ENCODE measurements at places on chromosomes 3 and 15. TPM values are rescaled to one million over a fixed set of nuclear protein-coding genes. Genes with fewer than 3 reads are reported as not detected.

DNA sequence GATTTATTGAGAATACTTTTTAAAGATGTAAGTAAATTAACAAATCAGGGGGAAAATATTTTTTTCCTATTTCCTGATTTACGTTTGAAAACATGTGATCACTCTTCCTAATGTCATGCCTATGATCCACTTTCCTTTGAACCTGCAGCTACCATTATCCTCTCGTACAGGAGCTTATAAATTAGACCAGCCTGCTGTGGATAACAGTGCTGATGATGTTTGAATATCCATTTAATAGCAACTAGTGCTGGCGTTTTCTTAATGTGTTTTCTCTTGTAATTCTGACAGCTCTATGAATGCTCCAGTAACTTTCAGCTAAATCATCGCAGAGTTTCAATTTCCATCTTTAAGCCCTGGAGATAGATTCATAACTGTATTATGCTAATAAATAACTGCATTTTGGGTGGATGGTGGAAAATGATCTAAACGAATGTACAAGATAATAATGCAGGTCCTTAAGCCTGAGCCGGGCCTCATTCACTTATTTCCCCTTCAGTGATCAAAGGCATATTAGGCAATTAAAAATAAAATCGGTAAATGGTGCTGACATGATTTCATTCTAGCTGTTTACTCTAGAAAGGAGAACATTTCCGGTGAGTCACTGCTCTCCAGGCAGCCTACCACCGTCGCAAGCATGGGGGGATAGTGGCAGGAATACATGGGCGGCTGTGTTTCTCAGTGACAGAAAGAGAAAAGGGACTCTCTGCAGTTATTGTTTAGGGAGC lies 58.5 kb upstream of the SLC24A5 start:
- H3K36me3 ChIP-seq: no peaks in the 10 kb centered on the region
- no peak overlapping the region for H3K27ac ChIP-seq
- DNase-seq: no peak

DNA sequence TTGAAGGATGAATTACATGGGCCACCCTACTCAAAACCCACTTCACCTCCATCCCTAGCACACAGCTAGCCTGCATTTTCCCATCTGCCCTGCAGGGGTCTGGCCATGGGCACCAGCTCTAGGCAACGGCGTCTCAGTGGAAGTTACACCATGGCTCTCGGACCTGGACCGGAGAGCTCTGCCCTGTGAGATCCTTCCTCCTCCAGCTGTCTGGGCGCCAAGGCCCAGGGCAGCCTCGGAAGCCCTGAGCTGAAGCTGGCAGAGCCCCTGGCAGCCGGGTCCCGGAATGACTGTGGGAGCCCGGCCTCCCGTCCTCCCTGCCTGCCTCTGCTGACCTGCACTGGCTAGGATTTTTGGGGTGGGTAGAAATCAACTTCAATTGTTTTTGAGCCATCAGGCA lies 98.9 kb downstream of the CHSY1 start:
- no peak overlapping the region for H3K27ac ChIP-seq
- DNase-seq: no peak
- H3K4me1 ChIP-seq: peaks cover 34% of the 10 kb centered on the region
- no peaks in the 10 kb centered on the region for H3K36me3 ChIP-seq
- H3K4me3 ChIP-seq: no peak overlapping the region
- H3K27me3 ChIP-seq: no peaks in the 10 kb centered on the region

Gene ST3GAL6
- total RNA-seq: not detected

Gene ARGFX
- not detected for total RNA-seq

- H3K36me3 ChIP-seq: no peaks in the 10 kb centered on the region
- H3K4me3 ChIP-seq: no peak overlapping the region
- peaks cover 18% of the 10 kb centered on the region for H3K27me3 ChIP-seq
- peaks cover 5% of the 10 kb centered on the region for H3K4me1 ChIP-seq
Observed at GRCh38 chr15:32105258-32106241, 75.2 kb downstream of the CHRNA7 start.

Gene FGF12
- not detected for total RNA-seq

Gene ZNF660
- not detected for total RNA-seq

- H3K27me3 ChIP-seq: no peaks in the 10 kb centered on the region
- DNase-seq: no peak
- H3K4me3 ChIP-seq: no peak overlapping the region
Observed at GRCh38 chr3:127606981-127607595, 8.9 kb downstream of the MCM2 start.

- H3K27me3 ChIP-seq: peaks cover 4% of the 10 kb centered on the region
- no peak for DNase-seq
- H3K4me3 ChIP-seq: no peak overlapping the region
- H3K4me1 ChIP-seq: no peaks in the 10 kb centered on the region
Observed at GRCh38 chr3:156176048-156176447, 55.7 kb downstream of the KCNAB1 start.

DNA sequence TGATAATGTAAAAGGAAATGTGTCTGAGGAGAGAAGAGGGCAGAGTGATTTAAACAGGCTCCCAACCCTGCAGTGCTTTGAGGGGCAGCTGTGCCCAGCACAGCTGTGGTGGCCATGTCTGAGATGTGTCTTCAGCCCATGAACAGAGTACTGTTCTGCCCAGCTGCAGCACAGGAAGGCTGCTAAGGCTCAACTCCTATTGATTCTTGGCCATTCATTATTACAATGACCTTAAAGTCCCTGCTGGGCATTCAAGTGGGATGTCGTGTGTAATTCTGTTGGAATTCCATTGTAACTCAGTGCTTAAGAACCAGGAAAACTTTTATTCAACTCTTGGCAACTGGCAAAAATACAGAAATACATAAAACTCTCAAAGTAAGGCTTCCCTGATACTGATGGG lies 229.3 kb downstream of the MCTP2 start:
- no peak overlapping the region for H3K4me3 ChIP-seq
- no peak overlapping the region for H3K27ac ChIP-seq
- H3K27me3 ChIP-seq: no peaks in the 10 kb centered on the region
- peaks cover 23% of the 10 kb centered on the region for H3K36me3 ChIP-seq
- no peaks in the 10 kb centered on the region for H3K4me1 ChIP-seq
- no peak for DNase-seq

Gene GOLGA8K
- total RNA-seq: 0.60 TPM

GRCh38 chr3:88263417-88264100 lies 113.8 kb downstream of the C3orf38 start:
- H3K27ac ChIP-seq: no peak overlapping the region
- H3K36me3 ChIP-seq: no peaks in the 10 kb centered on the region
- no peak for DNase-seq
- H3K27me3 ChIP-seq: no peaks in the 10 kb centered on the region

DNA sequence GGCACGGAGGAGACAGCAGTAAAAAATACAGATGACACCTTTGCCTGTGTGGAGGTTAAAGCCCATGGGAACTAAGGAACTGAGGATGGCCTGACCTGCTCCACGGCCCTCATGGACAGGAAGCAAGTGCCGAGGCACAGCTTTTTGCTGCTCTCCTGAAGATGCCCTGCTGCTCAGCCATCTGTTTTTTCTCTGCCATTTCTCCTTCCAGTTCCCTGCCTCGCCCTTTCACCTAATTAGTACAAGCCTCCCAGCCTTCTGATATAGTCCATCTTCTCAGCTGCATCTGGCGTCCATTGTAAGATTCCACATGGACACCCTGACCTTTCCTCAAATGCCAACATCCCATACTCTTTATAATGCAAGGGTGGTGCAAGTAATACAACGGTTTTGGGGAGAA lies 11.8 kb upstream of the CXCR6 start:
- no peaks in the 10 kb centered on the region for H3K27me3 ChIP-seq
- DNase-seq: no peak
- H3K27ac ChIP-seq: no peak overlapping the region

- H3K27me3 ChIP-seq: no peaks in the 10 kb centered on the region
- no peak for DNase-seq
- H3K4me3 ChIP-seq: no peak overlapping the region
- H3K4me1 ChIP-seq: no peaks in the 10 kb centered on the region
Observed at GRCh38 chr3:178975320-178975719, 96.3 kb downstream of the ZMAT3 start.

Gene LHFPL4
- total RNA-seq: not detected

Gene PTPRG
- 0.13 TPM for total RNA-seq

GRCh38 chr15:83289160-83289559 lies 4.7 kb upstream of the BNC1 start:
- DNase-seq: no peak
- no peak overlapping the region for H3K4me3 ChIP-seq
- H3K27ac ChIP-seq: no peak overlapping the region
- no peaks in the 10 kb centered on the region for H3K4me1 ChIP-seq
- H3K27me3 ChIP-seq: peaks cover 42% of the 10 kb centered on the region

Gene CHRM5
- total RNA-seq: not detected

DNA sequence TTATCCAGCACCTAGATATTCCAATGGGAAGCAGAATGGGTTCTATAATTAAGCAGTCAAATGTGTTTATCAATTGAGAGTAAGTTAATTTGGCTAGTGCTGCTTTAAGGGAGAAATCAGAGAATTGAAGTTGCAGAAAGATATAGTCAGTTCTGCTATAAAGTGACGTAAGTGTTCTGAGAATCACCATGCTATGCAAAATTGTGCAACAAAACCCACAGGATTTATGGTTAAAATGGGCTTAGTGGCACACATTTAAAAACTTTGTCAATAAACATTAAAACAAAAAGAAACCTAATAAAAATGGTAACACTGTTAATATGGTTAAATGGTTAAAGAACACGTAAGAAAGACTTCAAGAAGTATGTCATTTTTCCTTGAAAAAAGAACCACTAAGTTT lies 74.5 kb downstream of the TMEM108 start:
- no peaks in the 10 kb centered on the region for H3K4me1 ChIP-seq
- no peak overlapping the region for H3K27ac ChIP-seq
- no peak overlapping the region for H3K4me3 ChIP-seq
- DNase-seq: no peak
- no peaks in the 10 kb centered on the region for H3K36me3 ChIP-seq
- H3K27me3 ChIP-seq: peaks cover 5% of the 10 kb centered on the region

DNA sequence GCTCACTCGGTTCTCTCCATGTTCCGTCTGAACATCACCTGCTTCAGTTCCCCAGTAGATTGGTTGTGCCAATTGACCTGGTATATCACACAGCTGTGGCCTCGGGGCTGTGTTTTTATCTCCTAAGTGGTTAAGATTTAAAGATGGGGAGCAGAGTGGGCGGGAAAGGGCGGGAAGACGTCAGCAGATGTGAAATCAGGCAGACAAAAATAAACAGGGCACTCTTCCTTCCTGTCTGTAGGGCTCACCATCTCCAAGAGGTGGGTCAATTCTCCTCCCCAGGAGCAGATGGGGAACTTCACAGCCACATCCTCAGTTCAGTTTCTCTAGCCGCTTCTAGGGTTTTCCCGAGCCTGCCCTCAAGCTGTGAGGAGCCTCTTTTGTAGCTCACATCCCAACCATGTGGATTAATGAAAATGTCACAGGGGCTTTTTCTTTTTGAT lies 26.8 kb upstream of the LIMD1 start:
- H3K36me3 ChIP-seq: no peaks in the 10 kb centered on the region
- no peak overlapping the region for H3K4me3 ChIP-seq

- H3K4me3 ChIP-seq: no peak overlapping the region
- peaks cover 14% of the 10 kb centered on the region for H3K4me1 ChIP-seq
- H3K27me3 ChIP-seq: no peaks in the 10 kb centered on the region
- H3K27ac ChIP-seq: no peak overlapping the region
- H3K36me3 ChIP-seq: peaks cover 23% of the 10 kb centered on the region
- DNase-seq: no peak
Observed at GRCh38 chr3:132570016-132570415, 27.1 kb upstream of the ACKR4 start.

Gene FAM174B
- total RNA-seq: 2.8 TPM

Gene SRP14
- 150 TPM for total RNA-seq

Gene ANKUB1
- not detected for total RNA-seq

Gene FETUB
- total RNA-seq: not detected

Gene CCR5
- 80.2 TPM for total RNA-seq

Gene CLRN1
- total RNA-seq: not detected

- DNase-seq: no peak
- no peaks in the 10 kb centered on the region for H3K27me3 ChIP-seq
- peaks cover 14% of the 10 kb centered on the region for H3K36me3 ChIP-seq
- no peak overlapping the region for H3K27ac ChIP-seq
Observed at GRCh38 chr15:94348084-94348483, 116.7 kb downstream of the MCTP2 start.
